ENCODE measurements at places on chromosomes 16 and 17. TPM values are rescaled to one million over a fixed set of nuclear protein-coding genes. Genes with fewer than 3 reads are reported as not detected.
A peak's percentile ranks its signal among the peaks of the same experiment; 100 is the strongest.

GRCh38 chr17:47844227-47844626 lies 3.2 kb upstream of the SCRN2 start:
- H3K27me3 ChIP-seq, result peaks cover 19% of the 10 kb centered on the region
- no peak for DNase-seq
- no peak overlapping the region for H3K27ac ChIP-seq
- H3K4me1 ChIP-seq, result peaks cover 30% of the 10 kb centered on the region
- H3K4me3 ChIP-seq, result no peak overlapping the region
- H3K36me3 ChIP-seq, result no peaks in the 10 kb centered on the region

- peaks cover 20% of the 10 kb centered on the region for H3K27me3 ChIP-seq
- peak overlapping the region; percentile 30 for H3K4me3 ChIP-seq
- peaks cover 23% of the 10 kb centered on the region for H3K4me1 ChIP-seq
- no peak overlapping the region for H3K27ac ChIP-seq
These were observed 804 bp downstream of the TGFB1I1 start for GRCh38 chr16:31472709-31473203.

DNA sequence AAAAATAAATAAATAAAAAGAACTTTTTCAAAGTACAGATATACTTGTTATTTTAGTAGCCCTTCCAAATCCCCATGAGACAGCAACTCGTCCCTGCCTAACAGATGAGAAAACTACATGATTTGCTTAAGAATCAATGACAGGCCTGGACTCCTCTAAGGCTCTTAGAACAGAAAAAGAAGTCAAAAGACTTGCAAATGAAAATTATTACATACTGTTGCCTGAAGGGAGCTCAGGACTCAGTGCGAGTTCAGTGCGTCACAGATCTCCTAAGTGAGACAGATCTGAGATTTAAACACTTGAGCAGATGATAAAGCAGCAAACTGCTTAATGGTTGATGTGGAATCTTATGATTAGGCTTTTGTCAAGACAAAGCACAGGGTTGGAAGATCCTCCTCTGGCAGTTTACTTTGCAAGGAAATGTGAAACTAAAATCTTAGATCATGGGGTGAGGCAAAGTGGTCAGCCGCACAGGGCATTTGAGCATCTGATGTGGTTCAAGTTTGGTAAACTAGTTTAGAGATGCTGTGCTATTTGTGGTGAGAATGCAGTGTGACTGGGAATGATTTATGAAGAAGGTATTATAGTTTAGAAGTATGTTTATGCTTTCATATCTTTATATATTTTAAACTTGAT lies 138.1 kb downstream of the TRIM37 start:
- H3K36me3 ChIP-seq, result peaks cover 2% of the 10 kb centered on the region
- no peak overlapping the region for H3K27ac ChIP-seq
- peaks cover 9% of the 10 kb centered on the region for H3K4me1 ChIP-seq
- H3K27me3 ChIP-seq, result peaks cover 5% of the 10 kb centered on the region
- H3K4me3 ChIP-seq, result no peak overlapping the region
- DNase-seq, result peak; percentile 41

DNA sequence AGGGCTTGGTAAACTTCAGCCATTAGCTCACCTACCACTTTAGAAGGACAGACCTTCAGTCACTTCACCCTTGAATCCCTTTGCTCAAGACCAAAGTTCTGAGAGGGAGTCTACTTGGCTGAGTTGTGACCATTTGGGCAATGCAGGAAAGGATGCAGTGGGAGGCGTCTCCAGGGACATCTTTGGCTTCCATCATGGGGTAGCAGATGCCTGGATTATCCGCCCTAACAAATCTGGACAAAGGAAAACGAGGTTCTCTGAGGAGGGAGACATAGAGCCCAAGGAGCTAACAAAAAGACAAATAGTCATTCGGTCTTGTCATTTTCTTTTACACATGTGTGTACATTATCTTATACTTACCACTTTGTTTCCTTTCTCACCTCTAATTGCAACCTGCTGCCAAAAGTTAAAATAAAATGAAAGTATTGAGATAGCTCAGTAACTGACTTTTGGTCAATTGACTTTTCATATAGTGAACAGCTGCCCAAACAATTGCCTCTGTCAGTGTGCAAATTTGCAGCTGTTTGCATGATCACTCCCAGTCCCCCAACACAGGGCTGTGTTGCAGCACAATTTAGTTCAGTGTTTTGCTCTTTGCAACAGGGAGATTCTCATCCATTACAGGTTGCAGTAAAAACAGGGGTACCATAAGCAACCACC lies 108.9 kb upstream of the EEF2KMT start:
- no peak for DNase-seq
- H3K4me3 ChIP-seq, result no peak overlapping the region
- no peaks in the 10 kb centered on the region for H3K36me3 ChIP-seq
- H3K4me1 ChIP-seq, result no peaks in the 10 kb centered on the region

DNA sequence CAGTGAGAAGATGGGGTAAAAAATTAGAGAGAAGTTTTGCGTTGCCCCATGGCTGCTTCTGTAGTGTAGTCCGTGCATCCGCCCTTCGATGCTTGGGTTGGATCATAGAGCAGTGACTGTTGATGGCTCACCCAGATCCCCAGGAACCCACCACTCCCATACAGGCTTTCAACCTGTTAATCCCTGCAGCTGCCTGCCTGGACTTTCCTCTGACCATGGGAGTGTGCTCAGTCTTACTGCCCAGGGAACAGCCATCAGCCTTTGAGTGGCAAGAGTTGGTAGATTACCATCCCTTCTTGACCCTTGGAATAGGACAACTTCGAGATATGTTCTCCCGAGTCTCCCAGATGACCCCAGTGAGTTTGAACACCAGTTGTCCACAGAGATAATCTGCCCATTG lies 299.5 kb upstream of the HSBP1 start:
- H3K27ac ChIP-seq, result no peak overlapping the region
- no peak for DNase-seq
- no peak overlapping the region for H3K4me3 ChIP-seq
- H3K36me3 ChIP-seq, result no peaks in the 10 kb centered on the region
- H3K4me1 ChIP-seq, result no peaks in the 10 kb centered on the region
- H3K27me3 ChIP-seq, result peaks cover 5% of the 10 kb centered on the region

ARHGAP23 gene
- not detected for polyA plus RNA-seq

TSPOAP1 gene
- 8.4 TPM for polyA plus RNA-seq

Data from immature natural killer cell (primary cell).